ENCODE measurements at places on chromosomes 12 and 14.
A peak's percentile ranks its signal among the peaks of the same experiment; 100 is the strongest.

DNA sequence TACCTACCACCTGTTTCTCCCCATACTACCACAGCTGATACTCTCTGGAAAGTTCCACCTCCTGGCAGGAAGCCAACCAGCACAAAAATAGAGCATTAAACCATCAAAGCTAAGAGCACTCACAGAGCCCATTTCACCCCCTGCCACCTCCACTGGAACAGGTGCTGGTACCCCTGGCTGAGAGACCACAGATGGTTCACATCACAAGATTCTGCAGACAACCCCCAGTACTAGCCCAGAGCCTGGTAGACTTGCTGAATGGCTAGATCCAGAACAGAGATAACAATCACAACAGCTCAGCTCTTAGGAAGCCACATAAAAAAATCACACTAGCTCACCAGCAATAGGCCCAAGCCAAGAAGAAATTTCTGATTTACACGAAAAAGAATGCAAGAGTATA, 855.2 kb downstream of the FSCB start:
- no peak for DNase-seq

DNA sequence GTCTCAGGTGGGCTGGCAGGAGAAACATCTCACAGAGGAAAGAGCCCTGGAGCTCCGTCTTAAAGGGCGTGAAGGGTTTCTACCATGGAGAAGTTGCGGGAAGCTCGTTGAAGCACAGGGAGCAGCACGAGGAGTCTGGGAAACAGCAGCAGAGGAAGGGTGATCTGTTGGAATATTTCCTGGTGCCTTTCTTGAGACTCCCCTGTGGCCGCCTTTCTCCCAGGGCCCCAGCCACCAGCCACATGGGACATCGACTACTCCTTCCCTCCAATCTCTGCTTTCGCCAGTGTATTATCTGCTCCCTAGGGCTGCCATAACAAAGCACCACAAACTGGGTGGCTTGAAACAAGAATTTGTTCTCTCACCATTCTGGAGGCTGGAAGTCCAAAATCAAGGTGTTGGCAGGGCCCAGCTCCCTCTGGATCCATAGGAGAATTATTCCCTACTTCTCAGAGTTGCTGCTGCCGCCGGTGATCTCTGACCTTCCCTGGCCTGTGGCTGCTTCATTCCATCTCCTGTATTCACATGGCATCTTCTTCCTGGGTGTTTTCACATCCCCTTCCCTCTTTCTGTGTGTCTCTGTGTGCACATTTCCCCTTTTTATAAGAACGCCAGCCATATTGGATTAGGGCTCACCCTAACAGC, 152.8 kb upstream of the GSC start:
- DNase-seq, result no peak

- DNase-seq, result no peak
These were observed 361.9 kb downstream of the ADGRD1 start for GRCh38 chr12:131315601-131316000.

- DNase-seq, result no peak
These were observed 114.1 kb upstream of the E2F7 start for GRCh38 chr12:77179515-77179914.

GRCh38 chr14:75411214-75411540, 16.6 kb upstream of the JDP2 start:
- DNase-seq, result no peak

- DNase-seq, result no peak
These were observed 120.9 kb downstream of the TMTC1 start for GRCh38 chr12:29662734-29663323.

DNA sequence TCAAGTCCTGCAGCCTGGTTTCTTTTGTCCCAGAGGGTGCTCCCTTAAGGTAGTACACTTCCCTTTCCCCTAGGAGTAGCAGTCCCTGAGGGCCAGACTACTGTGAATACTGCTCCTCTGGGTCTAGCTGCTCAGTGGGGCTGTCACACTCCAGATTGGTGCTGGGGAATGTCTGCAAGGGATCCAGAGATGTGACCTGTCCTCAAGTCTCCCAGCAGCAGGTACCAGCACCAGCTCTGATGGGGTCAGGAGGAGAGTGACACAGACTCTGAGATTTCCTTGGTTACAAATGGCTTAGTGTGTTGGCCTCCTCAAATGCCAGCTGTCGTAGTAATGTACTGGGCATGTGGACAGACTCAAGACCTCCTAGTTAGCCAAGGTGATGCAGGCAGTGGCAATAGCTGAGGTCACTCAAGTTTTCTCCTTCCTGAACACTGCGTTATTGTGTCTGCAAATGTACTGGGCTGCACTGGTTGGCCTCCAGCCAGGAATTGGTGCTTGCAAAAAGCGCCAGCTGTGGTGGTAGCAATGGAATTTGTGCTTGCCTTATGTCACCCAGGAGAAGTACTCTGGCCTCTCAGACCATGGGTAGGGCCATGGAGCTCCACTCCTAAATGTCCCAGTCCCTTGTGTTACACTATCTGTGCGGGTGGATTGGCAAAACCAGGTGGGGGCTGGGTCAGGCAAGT, 36.4 kb upstream of the AEBP2 start:
- no peak for DNase-seq

DNA sequence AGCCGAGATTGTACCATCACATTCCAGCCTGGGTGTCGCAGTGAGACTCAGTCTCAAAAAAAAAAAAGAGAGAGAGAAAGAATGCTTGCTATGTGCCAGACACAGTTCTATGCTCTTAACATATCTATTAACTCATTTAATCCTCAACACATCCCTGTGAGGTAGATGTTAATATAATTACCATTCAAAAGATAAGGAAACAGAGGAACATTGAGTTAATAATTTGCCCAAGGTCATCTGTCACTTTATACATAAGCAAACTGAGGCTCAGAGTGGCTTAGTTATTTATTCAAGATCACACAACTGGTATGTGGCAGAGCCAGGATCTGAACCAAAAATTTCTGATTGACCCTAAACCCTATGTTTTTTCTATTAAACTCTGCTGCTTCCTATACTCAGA, 116.1 kb upstream of the BCAT1 start:
- DNase-seq, result no peak

GRCh38 chr14:83867566-83868225, 1662.2 kb upstream of the FLRT2 start:
- no peak for DNase-seq

DNA sequence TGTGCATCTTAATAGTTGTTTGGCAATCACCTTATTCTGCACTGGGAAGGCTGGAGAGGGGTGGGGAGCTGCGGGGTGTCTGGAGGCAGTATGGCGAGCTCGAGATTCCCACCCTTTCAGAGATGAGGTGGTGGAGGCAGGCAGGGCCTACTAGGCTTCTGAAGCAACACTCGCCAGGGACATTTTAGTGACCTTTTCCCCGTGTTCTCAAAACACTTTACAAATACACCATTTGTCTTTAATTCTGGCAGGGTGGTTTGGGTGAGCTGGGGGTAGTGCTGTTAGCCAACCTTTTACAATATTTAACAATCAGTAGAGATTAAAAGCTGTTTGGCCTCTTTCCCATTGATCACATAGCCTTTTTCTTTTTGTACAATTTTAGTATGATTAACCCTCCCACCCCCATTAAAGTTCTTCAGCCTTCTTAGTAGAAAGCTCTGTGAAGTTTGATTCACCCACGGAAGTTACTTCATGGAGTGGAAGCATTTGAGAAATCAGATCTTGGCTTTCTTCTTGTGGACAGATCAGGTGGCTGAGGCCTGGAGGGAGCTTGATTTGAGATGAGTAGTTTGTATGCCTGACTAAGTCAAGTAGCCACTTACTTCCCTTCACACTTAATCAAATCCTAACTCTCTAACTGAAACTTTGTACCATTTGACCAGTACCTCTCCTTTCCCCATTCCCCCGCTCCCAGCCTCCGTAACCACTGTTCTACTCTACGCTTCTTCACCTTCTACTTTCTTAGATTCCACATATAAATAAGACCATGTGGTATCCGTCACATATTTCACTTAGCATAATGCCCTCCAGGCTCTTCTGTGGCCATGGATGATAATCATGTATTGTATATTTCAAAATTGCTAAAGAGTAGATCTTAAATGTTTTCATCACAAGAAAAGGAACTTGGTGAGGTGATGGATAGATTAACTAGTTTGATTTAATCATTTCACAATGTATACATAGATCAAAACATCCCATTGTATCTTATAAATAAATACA, 41.0 kb downstream of the TRAF3 start:
- DNase-seq, result no peak

DNA sequence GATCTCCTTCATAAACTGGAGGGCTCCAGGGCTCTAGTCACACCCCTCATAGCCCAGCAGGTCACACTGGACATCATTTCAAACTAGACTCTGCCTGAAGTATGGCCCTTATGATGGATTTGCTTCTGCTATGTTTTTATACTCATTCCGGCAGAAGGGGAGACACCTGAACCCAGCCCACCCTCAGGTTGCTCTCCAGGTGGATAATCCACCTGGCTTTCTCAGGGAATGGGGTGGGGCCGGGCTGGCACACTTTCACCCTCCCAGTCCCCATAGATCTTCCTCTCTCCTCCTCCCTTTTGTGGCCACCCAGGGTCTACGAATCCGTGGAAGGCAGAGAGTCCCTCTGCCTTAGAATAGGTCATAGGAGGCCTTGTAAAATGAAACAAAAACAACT, 9.8 kb upstream of the KRT73 start:
- DNase-seq, result no peak

- no peak for DNase-seq
These were observed 510 bp upstream of the TTC8 start for GRCh38 chr14:88823968-88824313.

GRCh38 chr14:51674294-51675002, 22.7 kb downstream of the FRMD6 start:
- DNase-seq, result no peak

DNA sequence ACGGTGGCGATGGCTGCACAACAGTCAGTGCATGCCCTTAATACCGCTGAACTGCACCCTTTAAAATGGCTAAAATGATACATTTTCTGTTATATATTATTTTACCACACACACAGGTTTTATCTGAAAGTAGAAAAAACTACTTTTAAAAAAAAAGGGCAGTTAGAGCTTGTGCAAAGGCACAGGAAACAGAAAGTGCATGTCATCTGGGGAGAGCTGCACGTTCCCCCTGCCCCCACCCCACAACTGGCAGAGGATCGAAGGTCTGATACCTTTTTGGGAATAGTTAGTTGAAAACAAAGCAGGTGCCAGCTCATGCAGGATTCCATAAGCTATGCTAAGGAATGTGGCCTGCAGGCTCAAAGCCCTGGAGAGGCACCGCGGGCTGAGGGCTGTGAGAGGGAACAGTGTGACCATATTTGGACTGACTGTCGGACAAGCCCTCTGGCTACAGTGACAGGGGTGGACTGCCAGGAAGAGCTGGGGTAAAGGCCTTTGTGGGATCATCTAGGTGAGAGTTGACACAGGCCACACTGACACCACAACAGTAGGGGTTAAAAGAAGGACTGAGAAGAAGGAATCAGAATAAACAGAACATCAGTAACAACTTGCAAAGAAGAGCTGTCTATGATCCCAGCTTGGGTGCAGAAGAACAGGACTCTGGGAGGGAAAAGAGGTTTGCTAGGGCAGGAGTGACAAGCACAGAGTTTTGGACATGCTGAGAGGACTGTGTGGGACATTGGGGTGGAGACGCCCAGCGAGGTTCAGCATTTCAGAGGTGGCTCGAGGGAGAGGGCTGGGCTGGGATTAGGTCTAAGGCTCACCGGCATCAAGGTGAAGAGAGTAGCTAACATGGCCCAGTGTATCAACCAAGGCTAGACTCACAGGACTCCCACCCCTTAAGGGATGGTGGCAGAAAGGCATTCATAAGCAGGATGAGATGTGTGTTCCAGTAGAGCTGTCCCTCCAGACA, 54.6 kb downstream of the ACTN1 start:
- DNase-seq, result no peak

- no peak for DNase-seq
These were observed 164.1 kb downstream of the ATP23 start for GRCh38 chr12:58105225-58106119.

DNA sequence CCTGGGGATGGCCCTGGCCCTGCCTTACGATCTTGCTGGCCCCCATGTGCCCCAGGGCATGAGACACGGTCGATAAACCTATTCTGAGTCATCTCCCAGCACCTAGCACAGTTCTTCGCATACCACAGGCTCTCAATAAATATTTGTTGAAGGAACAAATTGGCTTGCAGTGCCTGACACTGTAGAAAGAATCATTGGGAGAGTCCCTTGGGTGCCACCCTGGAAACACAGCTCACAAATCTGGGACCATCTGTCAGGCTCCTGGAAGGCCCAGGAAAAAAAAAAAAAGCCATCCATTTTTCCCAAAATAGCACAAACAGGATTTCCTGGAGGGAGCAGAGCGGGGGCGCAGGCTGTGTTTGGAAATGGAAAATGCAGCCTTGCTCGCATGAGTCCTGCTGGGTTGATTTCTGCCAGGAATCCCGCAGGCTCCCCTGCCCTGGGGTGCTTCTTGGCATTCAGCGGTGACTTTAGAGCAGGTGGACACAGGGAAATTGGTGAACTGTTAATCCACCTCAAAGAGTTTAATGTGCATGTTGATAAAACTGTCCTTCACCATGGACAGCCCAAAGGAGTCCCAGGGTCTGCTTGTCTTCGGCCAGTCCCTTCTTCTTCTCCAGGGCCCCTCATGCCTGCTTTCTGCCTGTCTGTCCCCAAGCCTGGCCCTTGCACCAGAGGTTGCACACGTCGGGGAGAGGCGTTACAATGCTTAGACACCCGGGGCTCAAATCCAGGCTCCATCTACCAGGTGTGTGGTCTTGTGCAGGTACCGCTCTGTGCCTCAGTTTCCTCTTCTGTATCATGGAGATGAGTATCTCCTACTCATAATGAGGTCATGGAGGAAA, 106.1 kb upstream of the RFLNA start:
- DNase-seq, result no peak

- DNase-seq, result no peak
These were observed 785 bp upstream of the LHX5 start for GRCh38 chr12:113472191-113473121.

DNA sequence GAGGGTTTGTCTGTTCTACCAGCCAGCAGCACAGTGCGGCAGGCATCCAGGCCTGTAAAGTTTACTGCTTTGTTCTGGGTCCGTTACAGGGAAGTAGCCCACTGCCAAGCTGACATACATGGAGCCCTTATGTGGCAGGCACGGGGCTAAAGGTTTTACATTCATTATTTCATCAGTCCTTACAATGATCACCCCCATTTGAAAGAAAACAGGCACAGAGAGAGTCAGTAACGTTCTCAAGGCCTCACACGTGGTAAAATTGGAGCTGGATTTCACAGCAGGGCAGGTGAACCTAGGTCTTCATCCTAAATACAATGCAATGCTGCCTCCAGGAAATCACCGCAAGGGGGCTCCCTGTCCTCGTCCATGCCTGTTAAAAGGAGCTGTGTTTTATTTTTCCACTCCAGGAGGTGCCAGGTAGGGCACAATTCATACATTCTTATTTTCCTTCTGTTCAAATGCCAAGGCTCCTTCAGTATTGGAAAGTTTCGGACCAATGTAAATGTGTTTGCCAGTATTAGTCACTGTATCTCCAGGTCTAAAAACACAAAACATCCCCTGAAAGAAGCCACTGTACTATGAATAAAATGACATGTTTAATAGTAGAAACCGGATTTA, 172.2 kb upstream of the GZMB start:
- DNase-seq, result peak; percentile 23

All from stimulated activated CD8-positive, alpha-beta memory T cell treated with anti-CD3 and anti-CD28 coated beads, Interleukin-2, amount 100 ng/mL, for 48 hours (primary cell).